Hematopoietic multipotent progenitor cell treated with erythropoietin and hydrocortisone succinate and interleukin-3 and kit ligand, for 15 days (in vitro differentiated cells): ENCODE measurements at places on chromosomes 2 and 18.

GRCh38 chr2:234496835-234497593 lies at the start of gene ARL4C:
Gene ARL4C (minus strand): TSS chr2:234497081. CDS start chr2:234496586, 495 bp downstream.
- DNase-seq = no peak

DNA sequence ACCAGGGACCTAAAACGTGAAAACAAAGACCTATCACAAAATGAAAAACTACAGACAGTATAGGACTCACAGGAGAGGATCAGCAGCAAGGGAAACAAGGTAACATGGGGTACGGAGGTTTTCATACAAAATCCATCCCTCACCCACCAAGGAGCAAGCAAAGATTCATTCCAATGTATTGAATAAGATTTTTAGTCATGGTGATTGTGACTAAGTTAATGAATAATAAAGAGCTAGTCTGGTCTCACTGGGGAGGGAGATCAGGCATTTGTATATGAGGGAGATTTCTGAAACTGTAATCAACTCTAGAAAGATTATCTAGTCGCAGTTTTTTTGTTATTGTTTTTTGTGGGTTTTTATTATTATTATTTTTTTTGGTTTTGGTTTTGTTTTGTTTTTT lies 336.5 kb upstream of the MMADHC start:
- DNase-seq = no peak

DNA sequence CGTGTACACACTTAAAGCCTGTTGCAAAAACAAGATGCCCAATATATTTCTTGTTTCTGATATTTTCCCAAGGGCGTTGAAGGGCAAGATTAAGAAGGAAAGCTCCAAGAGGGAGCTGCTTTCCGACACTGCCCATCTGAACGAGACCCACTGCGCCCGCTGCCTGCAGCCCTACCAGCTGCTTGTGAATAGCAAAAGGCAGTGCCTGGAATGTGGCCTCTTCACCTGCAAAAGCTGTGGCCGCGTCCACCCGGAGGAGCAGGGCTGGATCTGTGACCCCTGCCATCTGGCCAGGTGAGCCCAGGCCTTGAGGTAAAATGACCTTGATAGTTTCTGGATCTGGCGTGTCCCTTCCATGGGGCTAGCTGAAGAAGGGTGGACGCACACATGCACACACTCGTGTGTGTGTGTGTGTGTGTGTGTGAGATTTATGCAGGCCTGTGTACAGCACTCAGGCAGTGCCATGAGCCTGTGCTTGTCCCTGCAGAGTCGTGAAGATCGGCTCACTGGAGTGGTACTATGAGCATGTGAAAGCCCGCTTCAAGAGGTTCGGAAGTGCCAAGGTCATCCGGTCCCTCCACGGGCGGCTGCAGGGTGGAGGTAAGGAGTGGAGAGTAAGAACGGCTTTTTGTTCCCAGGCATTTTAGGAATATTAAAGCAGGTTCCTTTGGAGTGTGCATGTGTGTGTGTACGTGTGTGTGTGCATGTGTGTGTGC lies 23.6 kb downstream of the MLPH start:
- DNase-seq = no peak

DNA sequence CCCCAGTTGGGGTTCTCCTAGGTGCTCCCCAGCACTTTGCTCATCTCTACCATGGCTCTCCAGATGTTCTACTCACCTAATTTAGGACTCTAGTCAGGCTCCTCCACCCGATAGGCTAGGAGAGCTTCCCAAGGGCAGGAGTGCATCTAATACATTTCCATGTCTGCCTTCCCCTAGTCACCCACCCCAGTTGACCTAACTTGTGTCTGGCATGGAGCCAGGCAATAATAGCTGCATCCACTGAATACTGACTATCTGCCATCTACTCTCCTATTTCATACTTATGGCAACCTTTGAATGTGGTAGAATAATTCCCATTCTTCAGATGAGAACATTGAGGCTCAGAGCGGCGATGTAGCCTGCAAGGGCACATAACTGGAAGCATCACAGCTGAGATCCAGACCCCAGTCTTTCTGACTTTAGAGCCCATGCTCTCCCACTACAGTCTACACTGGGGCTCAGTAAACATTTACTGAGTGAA lies 71.8 kb upstream of the YWHAQ start:
- no peak for DNase-seq

GRCh38 chr2:219219784-219220532 lies 1.2 kb upstream of the ABCB6 start:
- no peak for DNase-seq

- no peak for DNase-seq
Measured at GRCh38 chr18:58097121-58097906, 53.3 kb downstream of the NEDD4L start.

DNA sequence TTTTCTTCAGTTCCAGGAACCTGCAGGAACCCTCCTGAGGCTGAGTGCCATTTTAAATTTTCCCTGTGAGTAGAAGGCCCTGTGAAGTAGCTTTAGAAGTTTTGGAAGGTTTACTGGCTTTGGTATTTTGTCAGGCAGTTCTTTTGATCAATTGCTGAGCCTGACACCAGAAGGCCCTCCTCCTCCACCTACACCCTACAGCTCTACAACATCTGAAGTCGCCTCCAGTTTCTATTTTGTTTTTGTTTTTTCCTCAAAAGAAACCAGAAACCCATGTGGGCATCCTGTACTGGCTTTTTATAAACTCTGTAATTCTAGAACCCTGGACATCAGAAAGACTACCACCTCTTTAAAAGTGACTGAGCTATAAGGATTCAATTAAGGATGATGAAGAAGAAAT lies 153.7 kb downstream of the NRXN1 start:
- no peak for DNase-seq

GRCh38 chr2:43038696-43039094 lies 187.7 kb downstream of the ZFP36L2 start:
- DNase-seq = no peak

- no peak for DNase-seq
Measured at GRCh38 chr2:47031909-47032668, 116.5 kb upstream of the MCFD2 start.

GRCh38 chr18:45317948-45318640 lies 297.2 kb upstream of the SLC14A2 start:
- no peak for DNase-seq

GRCh38 chr2:76307495-76307894 lies 596.8 kb upstream of the GCFC2 start:
- no peak for DNase-seq

DNA sequence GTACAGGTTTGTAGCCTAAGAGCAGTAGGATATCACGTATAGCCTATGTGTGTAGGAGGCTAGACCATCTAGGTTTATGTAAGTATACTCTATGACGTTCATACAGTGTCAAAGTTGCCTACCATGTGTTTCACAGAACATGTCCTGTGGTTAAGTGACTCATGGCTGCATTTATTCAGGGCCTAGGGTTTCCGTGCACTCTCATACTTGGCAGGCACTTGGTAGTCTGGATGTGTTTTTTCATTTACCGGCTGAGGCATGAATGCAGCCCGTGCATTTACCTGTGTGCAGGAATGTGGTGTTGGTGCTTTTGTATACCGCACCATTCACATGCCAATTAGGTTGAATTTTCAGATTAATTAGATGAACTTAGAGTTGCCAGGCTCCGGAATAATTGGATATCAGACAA lies 43.4 kb downstream of the MYL12B start:
- DNase-seq = no peak

GRCh38 chr2:118774458-118775133 lies 72.9 kb downstream of the EN1 start:
- DNase-seq = no peak

DNA sequence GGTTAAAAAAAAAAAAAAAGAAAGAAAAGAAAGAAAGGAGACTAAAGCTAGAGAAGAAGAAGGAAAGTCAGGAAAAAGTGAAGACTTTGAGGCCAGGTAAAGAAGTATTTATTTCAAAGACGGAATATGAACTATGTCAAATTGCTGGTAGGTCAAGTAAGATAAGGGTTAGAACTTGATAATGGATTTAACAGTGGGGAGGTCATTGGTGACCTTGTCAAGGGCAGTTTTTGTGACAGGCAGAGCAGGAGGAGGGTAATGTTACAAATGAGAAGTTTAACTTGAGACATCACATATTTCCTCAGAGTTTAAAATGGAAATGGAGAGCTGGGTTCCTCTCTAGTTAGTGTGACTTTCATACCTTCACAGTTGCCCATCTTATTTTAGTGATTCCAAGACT lies 9.5 kb downstream of the WDR7 start:
- no peak for DNase-seq

- no peak for DNase-seq
Measured at GRCh38 chr2:216535454-216535995, 36.9 kb downstream of the RPL37A start.

- no peak for DNase-seq
Measured at GRCh38 chr18:59570796-59571195, 126.4 kb downstream of the CCBE1 start.

DNA sequence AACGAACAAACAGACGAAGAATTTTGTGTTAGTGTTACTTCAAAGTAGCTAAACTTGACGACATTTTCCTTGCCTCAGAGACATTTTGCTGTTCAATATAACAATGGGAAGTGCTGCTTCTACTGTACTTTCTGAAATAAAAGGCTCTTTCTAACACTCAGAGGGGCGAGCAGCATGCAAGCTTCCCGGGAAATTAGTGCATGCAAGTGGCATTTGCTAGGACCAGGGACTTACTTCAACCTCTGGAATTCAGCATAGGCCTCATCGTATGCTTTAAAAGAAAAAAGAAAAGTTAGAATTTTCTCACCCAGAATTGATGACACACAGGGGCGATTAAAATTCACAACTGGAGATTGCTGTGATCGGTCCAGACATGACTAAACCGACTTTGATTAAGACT lies 62.5 kb upstream of the LPIN2 start:
- DNase-seq = no peak
